ENCODE measurements at places on chromosomes 11 and 22.

DNA sequence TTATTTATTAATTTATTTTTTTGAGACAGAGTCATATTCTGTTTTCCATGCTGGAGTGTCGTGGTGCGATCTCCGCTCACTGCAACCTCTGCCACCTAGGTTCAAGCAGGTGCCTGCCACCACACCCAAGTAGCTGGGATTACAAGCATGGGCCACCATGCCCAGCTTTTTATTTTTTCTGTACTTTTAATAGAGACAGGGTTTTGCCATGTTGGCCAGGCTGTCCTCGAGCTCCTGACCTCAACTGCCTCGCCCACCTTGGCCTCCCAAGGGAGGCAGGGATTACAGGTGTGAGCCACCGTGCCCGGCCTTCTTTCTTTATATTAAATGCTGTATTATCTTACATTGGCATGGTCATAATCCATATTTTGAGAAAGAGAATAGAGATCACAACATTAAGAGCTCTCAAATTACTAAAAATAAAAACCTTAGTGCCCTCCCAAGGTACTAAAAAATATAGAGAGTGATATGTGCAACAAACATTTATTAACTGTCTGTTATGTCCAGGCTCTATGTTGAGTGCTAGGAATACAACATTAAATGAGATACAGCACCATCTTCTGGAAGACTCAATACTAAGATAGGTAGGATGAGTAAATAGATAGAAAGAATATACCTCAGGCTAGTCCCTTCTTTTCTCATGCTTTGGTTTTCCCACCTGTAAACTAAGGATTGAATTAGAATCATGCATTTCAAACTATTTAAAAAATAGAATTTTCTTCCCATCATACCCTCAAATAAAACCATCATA lies 84.1 kb downstream of the BBOX1 start:
- DNase-seq = no peak

DNA sequence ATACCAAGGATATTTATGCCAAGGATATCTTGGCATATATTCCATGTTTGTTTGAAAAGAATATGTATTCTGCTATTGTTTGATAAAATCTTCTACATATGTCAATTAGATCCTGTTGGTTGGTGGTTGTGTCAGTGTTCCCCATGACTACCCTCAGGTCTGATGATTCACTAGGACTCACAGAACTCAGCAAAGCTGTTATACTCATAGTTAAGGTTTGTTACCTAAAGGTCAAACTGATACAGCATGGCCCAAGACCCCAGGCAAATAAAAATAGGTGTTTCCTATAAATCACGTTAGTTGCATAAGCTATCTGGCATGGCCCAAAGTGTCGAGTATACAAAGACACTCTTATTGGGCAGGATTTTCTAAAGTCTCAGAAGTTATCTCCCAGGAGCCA lies 30.2 kb upstream of the B3GNT6 start:
- no peak for DNase-seq

DNA sequence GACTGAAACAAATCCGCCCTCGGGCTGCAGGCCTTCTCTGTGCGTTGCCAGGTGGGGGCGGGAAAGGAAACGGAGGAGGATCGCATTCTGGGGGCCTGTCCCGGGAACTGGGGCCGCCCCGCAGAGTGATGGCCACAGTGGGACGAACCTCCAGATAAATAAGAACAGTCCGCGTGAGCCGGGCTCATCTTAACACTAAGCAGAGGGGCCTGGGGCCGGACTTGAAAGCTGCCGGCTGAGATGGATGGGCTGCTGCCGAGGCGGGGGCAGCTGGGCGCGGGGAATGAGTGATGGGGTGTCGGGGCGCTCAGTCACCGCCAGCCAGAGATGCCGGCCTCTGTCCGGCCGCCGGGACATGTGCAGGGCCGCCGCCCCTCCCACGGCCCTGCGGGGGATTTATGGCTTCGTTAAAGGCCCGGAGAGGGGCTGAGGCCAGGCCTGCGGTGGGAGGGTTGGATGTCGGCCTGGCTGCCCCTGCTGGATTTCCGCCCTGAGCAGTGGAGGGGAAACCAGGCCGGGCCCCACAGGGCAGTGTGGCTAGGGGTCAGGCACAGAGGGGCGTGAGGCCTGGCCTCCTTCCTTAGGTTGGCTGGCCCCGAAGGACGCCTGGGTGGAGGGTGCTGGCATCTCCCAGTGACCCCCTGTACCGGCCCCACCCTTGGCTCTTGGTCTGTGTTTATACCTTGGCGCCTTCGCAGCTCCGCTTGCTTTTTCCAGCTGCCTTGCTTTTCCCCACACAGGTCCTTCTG lies 45.3 kb upstream of the CD82 start:
- no peak for DNase-seq

DNA sequence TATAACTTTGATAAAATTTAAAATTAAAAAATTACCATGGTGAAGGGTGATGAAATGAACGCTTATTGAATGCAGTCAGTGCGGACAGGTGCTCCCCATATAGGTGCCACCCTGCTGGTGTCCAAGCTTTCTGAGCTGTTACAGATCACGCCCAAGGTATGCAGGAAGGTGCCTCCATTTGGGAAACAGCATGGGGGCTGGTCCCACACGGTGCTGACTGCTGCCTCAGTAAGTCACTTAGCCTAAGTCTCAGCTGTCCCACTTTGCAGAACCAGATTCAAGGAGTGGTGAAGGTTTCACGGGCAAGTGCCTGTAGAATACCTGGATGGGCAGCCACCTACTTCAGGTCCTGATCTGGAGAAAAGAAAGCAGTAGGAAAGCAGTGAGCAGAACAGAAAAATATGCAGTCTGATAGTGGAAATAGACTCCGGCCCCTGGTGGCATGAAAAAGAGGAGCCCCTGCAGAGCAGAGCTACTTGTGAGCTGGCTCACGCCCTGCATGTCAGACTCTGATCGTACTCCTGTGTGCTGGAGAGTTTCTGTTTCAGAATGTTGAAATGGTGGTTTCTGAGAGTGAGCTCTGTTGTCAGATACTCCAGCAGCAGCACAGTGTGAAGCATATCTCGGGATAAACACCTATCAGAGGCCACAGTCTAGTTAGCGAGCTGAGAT lies 33.2 kb downstream of the ADORA2A start:
- DNase-seq = peak; percentile 18

DNA sequence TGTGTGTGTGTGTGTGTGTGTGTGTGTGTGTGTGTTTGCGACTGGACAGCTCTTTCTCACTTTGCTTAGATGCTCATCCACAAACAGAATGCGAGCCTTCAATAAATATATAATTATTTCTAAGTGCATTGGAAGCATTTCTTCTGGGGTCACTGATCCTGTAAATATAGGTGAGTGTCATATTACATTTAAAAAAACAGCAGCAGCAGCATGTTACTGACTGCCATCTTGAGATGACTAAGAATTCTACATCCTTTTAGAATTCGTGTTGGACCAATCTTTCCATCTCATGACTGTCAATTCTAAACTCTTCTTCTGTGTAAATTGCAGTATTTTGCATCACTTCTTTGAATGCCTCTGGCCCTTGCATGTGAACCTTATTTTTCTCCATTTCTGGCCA lies 238.0 kb upstream of the DDI1 start:
- DNase-seq = no peak

DNA sequence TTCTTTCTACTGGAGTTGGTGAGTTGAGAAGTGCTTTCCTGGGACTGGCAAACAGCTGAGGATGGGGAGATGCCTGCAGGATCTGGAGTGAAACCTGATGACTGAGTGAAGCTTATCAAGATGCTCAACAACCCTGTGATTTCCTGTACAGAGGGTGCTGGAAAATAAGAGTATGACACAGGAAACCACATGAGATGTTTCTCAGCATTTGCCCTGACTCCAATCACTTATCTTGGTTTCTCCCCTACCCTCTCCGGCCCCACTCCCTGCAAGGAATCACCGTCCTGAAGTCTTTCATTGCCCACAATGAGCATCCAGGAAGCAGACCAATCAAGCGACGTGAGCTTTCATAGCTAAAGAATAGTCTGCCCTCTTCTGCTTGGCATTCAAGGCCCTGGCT lies at the start of gene MRGPRX2:
MRGPRX2 (minus strand) TSS at position 89 of the 400 bp plus-strand sequence. CDS start 4,315 bp downstream, outside the sequence.
- no peak for DNase-seq

DNA sequence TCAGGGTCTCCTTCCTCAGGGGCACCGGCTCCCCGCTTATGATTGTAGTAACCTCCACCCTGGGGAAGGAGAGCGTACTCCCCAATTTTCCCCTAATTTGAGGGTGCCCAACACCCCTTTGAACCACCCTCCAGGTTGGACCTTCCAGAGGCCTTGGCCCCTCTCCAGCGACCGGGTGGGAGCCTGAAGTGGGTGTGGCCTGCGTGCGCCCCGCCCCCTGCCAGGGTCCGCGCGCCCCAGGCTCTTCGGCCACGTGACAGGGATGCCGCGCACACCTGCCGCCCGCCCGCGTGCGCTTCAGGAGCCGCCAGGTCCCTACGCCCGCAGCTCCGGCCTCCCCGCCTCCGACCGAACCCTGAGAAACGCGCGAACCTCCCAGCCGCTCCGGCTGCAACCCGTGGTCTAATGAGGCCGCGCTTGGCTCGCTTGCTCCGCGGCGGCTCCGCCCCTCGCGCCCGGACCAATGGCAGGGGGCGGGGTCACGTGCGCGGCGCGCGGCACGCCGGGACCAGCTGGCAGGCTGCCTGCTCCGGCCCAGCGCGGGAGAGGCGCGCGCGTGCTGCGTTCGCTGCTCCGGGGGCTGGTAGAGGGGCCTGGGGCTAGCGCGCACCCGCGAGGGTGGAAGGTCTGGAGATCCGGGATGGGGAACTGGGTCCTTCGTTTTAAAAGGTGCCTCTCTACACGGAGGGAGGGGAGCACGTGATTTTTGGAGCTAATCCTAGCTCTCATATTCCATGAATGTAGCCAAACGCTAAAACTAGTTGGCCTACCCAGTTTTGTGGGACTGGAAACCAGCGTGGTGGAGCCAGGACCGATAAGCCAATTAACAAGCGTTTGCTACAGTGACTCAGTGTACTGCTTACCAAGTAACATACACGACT lies at the start of gene FOXRED2:
FOXRED2 (minus strand) TSS at position 404 of the 881 bp plus-strand sequence. CDS start 618 bp downstream, outside the sequence.
- peak; percentile 96 for DNase-seq

GRCh38 chr11:46332568-46333393 lies 14.5 kb upstream of the DGKZ start:
- DNase-seq = no peak

DNA sequence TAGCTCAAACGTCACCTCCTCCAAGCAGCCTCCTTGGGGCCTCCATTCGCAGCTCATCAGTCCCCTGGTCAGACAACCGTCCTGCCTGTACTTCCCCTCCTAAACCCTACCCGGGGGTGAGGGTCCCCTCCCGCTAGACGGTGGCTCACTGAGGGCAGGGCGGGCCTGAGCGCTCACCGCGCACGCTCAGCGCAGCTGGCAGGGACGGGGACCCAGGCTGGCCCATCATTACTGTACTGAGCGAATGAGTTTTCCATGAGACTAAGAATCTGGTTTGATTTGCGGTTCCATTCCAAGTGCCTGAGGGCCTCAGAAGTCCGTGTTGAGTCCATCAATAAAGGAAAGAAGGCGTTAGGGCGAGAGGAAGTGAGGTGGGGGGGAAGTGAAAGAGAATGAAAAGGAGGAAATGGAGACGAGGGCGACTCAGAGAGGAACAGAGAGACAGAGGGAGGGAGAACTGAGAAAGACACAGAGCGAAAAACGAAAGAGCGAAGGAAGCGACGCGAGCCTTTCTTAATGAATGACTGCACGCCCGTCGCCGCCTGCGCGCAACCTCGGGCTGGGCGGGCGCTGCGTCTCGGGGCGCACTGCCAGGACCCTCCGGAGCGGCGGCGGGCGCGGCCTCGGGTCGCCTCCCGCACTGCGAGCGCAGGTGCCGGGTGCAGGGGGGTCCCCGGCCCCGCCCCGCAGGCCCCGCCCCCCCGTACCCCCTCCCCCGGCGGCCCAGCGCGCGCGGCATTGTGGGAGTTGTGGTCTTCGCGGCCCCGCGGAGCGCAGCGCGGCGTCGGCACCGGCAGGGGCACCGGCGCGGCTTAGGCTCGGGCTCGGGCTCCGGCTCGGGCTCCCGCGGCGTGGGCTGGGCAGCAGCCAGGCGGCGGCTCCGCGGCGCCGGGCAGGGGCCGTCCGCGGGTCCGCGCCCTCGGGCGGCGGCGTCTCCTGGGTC lies at the start of gene ASPHD2:
ASPHD2 (plus strand) TSS at position 746 of the 943 bp plus-strand sequence. CDS start 4,356 bp downstream, outside the sequence.
- peak; percentile 61 for DNase-seq

GRCh38 chr11:35214792-35215193 lies 75.8 kb downstream of the CD44 start:
- peak; percentile 15 for DNase-seq

DNA sequence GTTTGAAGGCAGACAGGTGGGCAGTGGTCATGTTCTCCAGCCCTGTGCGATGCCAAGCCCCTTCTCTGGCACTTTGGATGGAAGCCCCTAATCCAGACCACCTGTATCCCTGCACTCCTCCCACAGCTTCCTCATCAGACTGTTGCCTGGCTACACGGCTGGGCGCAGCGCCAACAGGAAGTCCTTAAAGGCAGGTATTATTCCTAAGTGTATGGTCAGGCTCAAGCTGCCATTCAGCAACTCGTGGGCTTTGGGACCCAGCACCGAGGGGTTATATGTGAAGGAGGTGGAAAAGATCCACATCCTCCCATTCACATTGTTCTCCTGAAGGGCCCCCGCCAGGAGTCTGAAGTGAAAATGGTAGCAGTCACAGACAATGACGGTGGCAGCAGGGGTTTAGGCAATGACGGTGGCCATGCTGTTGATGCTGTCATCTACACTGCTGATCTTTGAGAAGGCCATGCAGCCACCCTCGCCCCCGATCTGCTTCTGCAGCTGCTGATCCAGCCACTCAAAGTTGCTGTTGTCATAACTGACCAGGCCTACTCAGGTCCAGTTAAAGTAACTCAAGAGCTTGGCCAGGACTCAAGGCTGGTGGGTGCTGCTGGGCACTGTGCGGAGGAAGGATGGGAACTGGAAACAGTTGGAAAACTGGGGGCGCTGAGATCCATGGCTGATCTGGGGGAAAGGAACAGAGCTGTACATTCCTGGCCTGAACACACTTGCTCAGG lies 27.7 kb downstream of the OR6Q1 start:
- no peak for DNase-seq

DNA sequence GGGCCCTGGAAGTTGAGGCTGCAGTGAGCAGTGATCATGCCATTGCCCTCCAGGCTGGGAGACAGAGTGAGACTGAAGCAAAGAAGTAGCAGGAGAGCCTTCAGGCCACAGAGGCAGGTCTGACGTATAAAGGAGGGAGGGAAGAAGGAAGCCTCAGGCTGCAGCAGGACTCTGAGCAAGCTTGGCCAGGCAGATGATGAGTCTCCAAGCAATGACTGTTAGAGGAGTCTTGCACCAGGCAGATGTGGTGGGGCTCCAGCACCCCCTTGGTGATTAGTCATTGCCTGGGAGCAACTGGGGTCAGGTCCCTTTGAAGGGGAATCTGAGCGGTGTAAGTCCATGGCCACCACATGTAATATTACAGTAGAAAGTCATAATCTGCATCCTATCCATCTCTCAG lies 36.6 kb upstream of the NFAM1 start:
- no peak for DNase-seq

- DNase-seq = no peak
Measured at GRCh38 chr11:13160346-13160745, 117.2 kb upstream of the BMAL1 start.

Measured in erythroblast (primary cell).